T-helper 2 cell (primary cell): ENCODE measurements at places on chromosomes 3 and 15.

DNA sequence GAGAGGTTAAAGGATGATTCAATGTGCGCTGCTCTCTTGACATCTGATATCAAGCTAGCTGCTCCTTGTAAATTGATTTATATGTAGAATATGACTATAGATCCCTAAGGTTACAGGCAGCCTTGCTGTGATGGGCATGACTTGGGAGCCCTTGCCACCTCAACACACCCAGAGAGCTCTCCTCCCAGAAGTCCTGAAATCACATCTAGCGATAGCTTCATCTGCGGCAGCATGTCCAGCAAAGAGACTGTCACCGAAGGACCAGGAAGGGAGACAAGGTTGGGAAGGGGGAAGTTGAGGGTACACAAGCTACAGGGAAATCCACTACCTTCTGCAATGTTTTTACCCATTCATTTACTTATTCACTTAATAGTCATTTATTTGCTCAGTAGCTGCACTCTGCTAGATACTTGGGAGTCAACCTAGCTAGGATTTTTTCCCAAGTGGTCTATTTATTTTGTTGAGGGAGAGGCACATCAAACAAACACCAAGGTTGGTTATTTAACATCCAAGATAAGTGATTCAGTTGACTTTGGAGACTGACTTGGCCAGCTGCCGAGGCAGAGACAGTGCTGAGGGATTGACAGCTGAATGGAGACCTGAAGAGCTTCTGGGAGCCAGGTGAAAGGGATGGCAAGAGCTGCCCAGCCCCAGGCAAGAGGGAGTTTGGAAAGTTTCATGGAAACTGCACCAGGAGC, 205.8 kb upstream of the IL12A start:
- no peak for DNase-seq

- DNase-seq, result no peak
These were observed 45.3 kb downstream of the TMEM212 start for GRCh38 chr3:171888466-171888865.

GRCh38 chr3:106125321-106125720, 256.5 kb upstream of the CBLB start:
- DNase-seq, result no peak

DNA sequence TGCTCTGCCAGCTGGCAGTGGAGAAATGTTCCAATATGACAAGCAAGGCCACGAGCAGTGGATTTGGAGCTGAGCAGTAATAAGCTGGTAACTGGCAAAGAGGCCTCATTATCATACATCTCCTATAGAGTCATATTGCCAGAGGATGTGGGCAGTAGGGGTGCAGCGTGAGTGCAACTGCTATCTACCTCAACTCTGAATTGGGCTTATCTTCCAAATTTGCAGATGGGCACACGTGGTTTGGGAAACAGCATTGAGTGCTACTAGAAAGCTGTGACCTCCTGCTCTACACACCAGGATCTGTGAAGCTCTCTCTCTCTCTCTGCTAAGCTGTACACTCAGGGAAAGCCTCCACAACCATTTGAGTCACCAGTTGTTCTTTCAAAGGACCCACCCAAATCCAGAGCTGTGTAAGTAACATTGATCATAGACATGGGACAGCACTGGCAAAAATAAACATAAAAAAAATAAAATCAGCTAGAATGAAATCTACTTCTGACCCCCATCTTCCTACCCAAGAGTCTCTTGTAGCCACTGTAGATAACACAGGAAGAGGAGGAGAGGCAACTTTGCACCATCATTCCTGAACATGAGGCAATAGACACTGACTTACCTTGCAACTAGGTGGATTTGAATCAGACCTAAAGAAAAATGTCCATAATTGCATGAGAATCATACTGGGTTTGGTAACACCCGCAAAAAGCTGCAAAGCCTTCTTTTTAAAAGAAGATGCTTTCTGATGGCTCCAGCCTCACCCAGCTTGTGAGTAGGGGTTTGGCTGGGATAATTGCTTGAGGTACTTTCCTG, 82.9 kb upstream of the THBS1 start:
- DNase-seq, result no peak

DNA sequence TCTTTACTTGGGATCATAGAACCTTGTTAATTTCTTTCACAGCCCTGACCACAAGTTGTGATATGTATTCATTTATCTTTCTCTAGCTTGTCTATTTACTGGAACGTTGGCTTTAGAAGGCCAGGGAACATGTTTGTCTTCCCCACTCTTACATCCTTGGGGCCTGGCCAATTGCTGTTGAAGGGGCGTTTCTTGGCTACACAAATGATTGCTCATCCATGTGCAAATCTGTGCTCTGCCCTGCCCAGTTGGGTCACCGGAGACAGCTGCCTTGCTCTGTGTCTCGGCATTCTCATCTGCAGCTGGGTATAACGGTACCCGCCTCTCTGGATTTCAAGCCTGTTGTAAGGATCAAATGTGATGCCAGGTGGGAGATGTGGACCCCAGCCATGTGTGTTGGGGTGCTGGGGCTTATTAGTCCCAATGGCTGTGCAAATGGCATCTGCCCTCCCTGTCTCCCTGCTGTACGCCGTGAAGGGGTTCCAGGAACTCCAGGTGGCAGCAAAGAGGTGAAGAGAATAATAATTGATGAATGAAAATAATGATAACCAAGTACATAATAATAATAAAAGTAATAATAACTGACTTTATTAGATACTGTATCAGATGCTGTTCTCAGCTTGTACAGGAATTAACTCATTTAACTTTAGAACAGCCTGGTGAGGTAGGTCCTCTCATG, 24.0 kb upstream of the TLE3 start:
- DNase-seq, result no peak

DNA sequence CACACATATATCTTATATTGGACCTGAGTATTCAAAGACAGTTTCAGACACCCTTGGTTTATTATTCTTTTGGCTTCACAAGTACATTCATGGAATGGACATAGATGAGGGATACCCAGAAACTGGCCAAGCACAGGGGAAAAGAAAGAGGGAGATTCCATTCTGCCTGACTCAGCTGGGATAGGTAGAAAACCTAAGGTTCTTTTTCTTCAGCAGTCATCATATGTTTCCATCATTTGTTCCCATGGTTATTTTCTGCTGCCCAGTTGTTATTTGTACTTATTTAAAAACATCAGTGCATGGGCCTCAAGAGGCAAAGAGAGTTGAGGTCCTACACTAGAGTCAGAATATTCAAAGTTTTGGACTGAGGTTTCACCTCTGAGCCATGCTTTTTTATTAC, 91.8 kb downstream of the FILIP1L start:
- no peak for DNase-seq

GRCh38 chr3:78670746-78671145, 1097.1 kb downstream of the ROBO1 start:
- no peak for DNase-seq

DNA sequence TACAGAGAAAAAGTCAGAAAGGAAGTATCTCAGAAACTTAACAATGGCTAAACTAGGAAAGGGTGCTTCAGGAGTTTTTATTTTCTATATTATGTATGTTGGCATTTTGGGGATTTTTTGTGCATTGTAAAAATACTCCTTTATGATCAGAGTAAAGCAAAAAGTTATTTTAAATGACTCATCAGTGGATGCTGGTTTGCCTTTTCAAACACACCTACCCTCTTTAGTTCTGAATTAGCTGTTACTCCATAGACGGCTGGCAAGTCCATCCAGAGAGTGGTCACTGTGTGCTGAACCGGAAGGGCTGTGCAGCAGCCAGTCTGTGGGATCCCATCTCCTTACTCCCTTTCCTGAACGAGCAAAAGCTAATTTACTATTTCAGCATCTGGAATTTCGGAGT, 942 bp downstream of the CCR9 start:
- no peak for DNase-seq

DNA sequence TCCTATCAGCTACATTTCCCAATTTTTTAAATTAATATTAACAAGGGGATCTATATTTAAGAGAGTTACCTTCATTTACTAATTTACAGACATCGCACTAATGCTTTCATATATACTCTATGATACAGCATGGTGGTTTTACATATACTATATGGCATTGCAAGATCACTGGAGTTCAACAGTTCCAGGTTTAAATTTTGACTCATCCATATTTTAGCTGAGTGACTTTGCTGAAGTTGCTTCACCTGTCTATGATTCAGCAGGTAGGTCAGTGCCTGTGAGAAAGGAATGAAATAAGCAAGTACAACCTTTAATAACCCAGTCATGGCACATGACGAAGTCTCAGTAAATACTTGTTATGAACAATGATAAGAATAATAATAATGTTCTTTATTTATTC, 211.1 kb downstream of the P3H2 start:
- DNase-seq, result no peak

DNA sequence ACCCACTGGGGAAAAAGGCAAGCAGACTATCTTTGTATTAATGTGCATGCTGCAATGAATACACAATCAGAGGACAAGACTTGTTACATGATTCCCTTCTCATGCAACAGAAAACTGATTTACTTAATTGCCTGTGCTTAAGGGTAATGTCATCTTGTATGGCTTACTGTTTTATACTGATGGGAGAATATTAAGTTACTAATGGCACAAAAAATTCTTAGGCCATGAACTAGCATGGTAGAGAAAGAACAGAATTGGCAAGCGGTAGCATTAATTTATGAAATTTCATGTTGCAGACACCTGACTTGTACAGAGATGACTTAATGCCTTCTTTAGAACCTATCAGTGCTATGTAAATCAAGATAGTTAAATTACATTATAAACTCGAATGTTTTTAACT, 282.3 kb downstream of the CNTN3 start:
- DNase-seq, result no peak

DNA sequence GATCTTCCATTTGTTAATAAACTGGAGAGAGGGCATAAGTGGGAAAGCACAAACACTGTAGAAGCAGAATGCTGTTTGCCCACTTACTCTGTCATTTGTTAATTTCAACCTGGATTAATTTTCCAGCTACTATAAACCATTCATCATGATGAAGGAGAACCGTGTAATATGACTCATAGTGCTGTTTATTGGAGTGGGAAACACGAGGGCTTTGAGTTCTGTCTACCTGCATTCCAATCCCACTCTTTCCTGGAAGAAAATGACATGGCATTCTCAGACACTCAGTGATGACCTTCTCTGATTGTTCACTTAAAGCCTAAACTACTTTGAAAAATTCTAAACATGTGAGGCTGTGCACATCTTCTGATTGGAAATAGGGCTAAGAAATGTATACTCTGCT, 826.7 kb downstream of the AGBL1 start:
- DNase-seq, result no peak

GRCh38 chr15:29140475-29141307, 128.9 kb downstream of the NSMCE3 start:
- no peak for DNase-seq

GRCh38 chr15:91335702-91336101, 235.6 kb downstream of the SV2B start:
- no peak for DNase-seq

DNA sequence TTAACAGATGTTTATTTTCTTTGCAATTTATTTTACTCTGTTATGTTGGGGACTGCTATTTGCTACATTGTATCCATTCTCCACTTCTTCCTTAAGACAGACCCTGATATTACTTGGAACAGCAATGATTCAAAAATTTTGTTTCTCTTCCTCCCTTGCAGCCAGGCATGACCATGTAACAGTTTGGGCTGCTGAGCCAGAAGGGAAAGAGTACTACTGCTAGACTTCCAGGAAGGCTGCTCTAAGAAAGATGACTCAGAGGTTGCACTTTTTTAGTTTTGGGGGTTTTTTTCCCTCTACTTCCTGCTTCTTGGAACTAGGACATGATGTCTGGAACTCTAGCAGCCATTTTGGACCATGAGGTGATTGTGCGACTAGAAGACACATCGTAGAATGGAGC, 10.3 kb downstream of the PRR20G start:
- no peak for DNase-seq

DNA sequence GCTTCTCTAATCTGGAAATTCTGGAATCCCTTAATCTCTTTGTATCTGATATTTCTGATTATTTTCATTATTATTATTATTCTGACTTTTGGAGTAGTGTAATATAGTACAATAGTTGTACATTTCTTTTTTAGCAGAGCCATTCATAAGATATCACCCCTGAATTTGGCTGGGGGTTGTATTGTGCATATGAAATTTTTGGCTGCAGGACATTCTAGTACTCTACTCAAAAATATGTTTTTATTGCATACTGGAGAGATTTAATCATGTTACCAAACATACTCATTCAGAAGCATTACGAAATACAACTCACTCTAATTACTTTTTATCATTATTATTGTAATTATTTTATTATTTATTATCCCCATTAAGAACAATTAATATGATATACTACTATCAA, 589.7 kb upstream of the KCNMB2 start:
- DNase-seq, result no peak

GRCh38 chr3:126005951-126006350, 37.0 kb downstream of the ROPN1B start:
- no peak for DNase-seq
